ENCODE measurements at places on chromosomes 3 and 15.

- peak overlapping the region; percentile 11 for H3K4me3 ChIP-seq
- H3K36me3 ChIP-seq = peaks cover 28% of the 10 kb centered on the region
- no peak for DNase-seq
Observed at GRCh38 chr15:88624156-88624970, 3.2 kb downstream of the AEN start.

DNA sequence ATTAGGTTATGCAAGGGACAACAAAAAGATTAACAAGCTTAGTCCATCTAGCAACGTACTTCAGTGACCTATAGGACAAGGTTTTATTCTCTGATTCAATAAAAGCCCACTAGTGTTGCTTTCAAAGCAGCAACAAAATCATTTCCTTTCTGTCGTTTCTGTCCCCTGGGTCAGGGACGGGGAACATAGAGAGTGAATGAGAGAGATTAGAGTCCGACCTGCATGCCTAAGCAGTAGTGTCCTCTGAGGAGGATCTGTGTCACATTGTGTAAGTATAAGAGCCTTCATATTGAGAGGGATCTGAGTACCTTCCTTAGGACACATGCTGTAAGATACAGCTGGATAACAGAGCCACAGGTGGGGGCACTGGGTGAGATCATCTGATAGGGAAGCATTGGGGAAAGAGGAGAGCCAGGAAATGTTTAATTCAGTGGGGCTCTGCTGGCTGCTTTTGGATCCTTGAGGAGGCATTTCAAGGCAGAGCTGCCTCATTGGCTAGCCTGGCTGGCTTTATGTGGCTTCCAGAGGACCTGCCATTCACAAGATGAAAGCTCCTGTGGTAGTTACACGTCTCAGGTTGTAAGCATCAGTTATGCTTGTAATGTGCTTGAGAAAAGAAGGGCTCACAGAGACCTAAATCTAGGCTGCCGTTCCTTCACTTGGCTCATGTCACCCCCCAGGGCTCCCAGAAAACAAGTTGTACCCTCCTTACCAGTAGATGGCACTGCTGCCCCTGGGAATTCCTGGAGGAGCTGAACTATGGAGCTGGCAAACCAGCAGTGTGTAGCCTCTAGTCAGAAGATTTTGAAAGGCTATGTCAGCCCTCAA, 2.7 kb downstream of the TMEM108 start:
- no peak overlapping the region for H3K4me3 ChIP-seq
- no peaks in the 10 kb centered on the region for H3K27me3 ChIP-seq
- no peak for DNase-seq
- peaks cover 28% of the 10 kb centered on the region for H3K4me1 ChIP-seq
- no peak overlapping the region for H3K27ac ChIP-seq
- no peaks in the 10 kb centered on the region for H3K36me3 ChIP-seq

DNA sequence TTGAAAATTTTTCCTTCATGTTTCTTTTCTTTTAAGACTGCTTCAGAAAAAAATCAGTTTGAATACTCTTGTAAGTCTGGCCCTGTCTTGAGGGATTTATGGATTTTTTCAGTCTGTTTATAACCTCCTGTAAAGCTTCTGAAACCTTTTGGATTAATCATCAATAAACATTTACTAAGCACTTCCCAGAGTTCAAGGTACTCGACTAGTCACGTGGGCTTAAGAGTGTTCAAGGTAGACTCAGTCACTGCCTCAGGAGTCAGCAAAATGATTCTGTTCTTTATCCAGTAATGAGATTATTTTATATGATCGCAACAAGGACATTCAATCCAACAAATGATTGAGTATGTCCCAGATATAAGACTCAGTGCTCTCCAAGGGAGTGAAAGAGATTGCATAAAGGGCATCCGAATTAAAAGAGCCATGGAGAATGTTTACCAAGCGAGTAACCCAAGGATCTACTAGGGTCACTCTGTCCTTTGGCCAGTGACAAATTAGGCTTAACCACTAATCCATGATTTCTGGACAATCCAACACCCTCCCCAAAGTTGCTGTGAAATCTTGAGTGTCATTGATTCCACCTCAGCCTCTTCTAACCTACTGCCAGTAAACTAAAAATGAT, 726.6 kb upstream of the NAALADL2 start:
- DNase-seq = no peak
- H3K27ac ChIP-seq = no peak overlapping the region
- H3K27me3 ChIP-seq = no peaks in the 10 kb centered on the region
- H3K36me3 ChIP-seq = no peaks in the 10 kb centered on the region
- H3K4me1 ChIP-seq = no peaks in the 10 kb centered on the region

DNA sequence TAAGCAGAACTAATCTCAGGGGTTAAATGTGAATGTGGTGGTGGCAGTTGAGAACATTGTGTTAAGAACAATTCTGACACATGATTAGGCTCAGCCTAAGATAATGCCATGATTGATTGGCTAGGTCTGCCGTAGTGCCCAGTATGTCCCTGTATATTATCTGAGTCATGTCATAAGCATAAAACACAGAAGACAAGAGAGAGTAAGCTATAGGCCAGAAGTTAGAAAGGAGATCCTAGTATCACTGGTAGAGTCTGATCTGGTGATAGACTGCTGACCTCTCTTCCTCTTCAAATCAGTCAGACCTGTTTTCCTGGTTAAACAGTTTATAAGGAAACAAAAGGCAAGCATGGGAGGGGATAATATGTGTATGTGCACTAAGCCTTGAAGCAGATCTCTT, 30.1 kb upstream of the ATP8B4 start:
- H3K27ac ChIP-seq = no peak overlapping the region
- DNase-seq = no peak
- H3K4me3 ChIP-seq = no peak overlapping the region
- no peaks in the 10 kb centered on the region for H3K36me3 ChIP-seq
- H3K4me1 ChIP-seq = no peaks in the 10 kb centered on the region
- no peaks in the 10 kb centered on the region for H3K27me3 ChIP-seq

GRCh38 chr3:64104006-64104405, 80.7 kb upstream of the PSMD6 start:
- H3K4me3 ChIP-seq = no peak overlapping the region
- H3K4me1 ChIP-seq = peaks cover 22% of the 10 kb centered on the region
- no peak overlapping the region for H3K27ac ChIP-seq

DNA sequence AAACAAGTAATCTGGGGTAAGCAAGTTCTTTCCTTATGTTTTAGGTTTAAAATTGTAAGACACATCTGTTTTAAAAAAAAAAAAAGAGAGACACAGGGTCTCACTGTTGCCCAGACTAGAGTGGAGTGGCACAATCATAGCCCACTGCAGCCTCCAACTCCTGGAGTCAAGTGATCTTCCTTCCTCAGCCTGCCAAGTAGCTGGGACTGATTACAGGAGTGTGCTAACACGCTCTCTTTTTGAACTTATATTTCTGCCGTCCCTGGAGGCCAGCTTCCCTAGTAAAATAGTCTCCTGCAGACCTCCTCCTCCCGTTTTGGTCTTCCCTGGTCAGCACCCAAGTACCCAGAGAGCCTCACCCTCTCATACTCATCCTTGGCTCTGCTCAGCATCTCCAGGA, 35.5 kb downstream of the DCP1A start:
- H3K4me3 ChIP-seq = no peak overlapping the region
- H3K36me3 ChIP-seq = no peaks in the 10 kb centered on the region
- H3K27me3 ChIP-seq = no peaks in the 10 kb centered on the region
- DNase-seq = no peak
- no peak overlapping the region for H3K27ac ChIP-seq
- no peaks in the 10 kb centered on the region for H3K4me1 ChIP-seq

- H3K4me3 ChIP-seq = no peak overlapping the region
- no peak for DNase-seq
- H3K27ac ChIP-seq = no peak overlapping the region
- H3K4me1 ChIP-seq = no peaks in the 10 kb centered on the region
- H3K36me3 ChIP-seq = no peaks in the 10 kb centered on the region
Observed at GRCh38 chr3:174010907-174011306, 613.4 kb downstream of the NLGN1 start.

- H3K4me3 ChIP-seq = no peak overlapping the region
- no peaks in the 10 kb centered on the region for H3K4me1 ChIP-seq
- no peaks in the 10 kb centered on the region for H3K27me3 ChIP-seq
- no peaks in the 10 kb centered on the region for H3K36me3 ChIP-seq
- H3K27ac ChIP-seq = no peak overlapping the region
Observed at GRCh38 chr3:74217467-74217866, 397.0 kb downstream of the CNTN3 start.

All from vagina (tissue), 2 donors.